ENCODE measurements at places on chromosomes 6 and 20.

- no peak for DNase-seq
Measured at GRCh38 chr6:8526624-8527023, 91.3 kb upstream of the SLC35B3 start.

- DNase-seq = no peak
Measured at GRCh38 chr6:159966339-159966738, 2.5 kb upstream of the IGF2R start.

DNA sequence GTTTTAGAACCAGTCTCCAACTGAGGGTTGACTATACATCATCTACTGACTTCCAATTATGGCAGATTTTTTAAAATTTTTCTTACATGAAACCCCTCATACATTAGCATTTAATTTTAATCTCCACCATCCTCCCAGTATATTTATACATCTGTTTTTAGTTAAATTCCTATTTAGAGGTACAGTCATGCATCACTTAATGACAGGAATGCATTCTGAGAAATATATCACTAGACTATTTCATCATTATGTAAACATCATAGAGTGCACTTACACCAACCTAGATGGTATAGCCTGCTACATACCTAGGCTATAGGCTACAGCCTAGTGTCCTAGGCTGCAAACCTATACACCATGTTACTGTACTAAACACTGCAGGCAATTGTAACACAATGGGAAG is 316.7 kb upstream of the MARCKS start:
- DNase-seq = no peak

- no peak for DNase-seq
Measured at GRCh38 chr6:149458806-149459205, 26.0 kb downstream of the ZC3H12D start.

GRCh38 chr6:30100585-30101443 is 12.1 kb downstream of the TRIM31 start:
- no peak for DNase-seq

- no peak for DNase-seq
Measured at GRCh38 chr6:34298941-34299340, 50.1 kb upstream of the SMIM29 start.

DNA sequence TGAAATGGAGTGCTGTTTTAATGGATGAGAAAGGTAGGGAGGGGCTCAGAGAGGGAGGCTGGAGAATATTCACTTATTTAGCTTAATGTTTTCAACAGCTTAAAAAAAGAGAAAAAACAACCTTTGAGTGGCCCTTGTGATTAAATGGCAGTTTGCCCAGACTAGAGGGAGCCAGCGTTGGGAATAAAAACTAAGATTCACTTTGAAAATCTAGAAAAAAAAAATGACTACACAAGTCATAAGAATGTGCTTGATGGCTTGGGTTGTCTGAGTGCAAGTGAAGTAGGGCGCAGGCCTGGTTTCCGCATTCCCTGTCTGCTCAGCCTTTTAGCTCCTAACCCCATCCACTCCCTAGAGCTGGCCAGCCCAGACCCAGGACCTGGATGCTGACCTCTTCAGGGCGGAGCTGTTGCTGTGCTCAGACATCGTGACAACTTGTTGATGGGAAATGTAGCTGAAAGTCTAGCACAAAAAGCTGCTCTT is 28.9 kb downstream of the UTRN start:
- no peak for DNase-seq

GRCh38 chr6:50707652-50708300 is 5.5 kb upstream of the TFAP2D start:
- DNase-seq = peak; percentile 42

- DNase-seq = no peak
Measured at GRCh38 chr6:116472706-116473105, 11.5 kb downstream of the CALHM6 start.

DNA sequence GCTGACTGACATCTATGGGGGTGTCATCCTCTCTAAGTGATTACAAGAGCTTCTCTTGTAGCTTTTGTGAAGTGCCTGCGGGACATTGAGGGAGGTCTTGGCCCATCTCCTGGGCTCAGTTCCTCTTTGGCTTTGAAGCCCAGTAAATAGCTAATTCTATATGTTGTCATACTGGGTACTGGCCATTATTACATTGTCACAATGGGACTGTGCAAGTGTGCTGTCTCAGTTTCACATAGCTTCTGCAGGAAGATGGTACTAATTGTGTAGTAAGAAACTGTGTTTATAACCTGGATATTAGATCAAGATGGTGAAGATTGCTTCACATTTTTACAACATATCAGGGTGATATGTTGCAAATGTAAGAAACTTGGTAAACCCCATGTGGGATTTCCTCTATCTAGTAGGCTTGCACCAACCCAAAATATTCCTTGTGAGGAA is 19.9 kb downstream of the SPINT3 start:
- no peak for DNase-seq

DNA sequence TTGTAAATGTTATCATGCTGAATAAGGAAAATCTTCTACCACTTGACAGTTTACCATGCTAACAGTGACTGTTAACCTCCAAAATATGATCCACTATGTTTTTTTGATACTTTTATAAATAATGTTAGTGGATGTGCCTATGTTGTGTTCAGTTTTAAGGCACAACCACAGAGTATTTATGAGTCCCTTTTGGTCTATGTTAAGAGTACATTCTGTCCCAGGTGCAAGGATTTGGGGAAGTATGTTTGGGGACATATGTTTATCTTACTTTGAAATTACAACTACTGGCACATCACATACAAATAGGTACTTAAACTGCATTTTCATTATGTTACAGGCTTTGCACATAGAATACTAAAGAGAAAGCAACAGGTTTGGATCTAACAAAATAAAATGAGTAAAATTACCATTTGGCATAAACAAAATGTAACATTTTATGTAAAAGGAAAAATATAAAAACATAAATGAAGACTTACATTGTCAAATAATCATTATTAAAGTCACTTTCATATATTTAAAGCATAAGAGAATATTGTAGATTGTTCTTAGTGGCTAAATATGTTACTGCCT is 71.2 kb downstream of the SESN1 start:
- no peak for DNase-seq

GRCh38 chr6:160085713-160086505 is 35.7 kb upstream of the SLC22A1 start:
- no peak for DNase-seq

DNA sequence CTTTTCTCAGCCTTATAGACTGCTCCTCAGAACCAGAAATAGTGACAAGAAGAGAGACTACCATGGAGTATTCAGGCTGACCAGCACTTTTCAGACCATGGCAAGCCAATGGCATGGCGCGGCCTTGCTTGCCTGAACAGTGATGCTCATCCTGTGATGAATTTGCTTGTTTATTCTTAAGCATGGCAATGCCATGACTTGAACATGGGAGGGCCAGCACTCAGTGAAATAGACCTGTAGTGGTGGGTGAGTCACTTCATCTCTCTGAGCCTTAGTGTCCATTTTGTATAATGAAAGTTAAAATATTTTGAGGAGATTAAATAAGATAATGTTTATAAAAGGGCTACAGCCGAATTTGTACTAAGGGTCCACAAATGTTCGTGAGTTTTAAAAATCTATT is 79.1 kb downstream of the LRRC1 start:
- no peak for DNase-seq

DNA sequence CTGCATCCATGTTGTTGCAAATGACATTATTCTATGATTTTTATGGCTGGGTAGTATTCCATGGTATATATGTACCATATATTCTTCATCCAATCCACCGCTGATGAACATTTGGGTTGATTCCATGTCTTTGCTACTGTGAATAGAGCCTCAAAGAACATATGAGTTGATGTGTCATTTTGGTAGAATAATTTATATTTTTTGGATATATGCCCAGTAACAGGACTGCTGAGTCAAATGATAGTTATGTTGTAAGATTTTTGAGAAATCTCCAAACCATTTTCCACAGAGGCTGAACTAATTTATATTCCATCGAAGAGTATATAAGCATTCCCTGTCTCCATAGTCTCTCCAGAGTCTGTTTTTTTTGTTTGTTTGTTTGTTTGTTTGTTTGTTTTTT is 1373.5 kb downstream of the GRIK2 start:
- DNase-seq = no peak

GRCh38 chr20:25276533-25277050 is 28.7 kb downstream of the PYGB start:
- DNase-seq = peak; percentile 7

DNA sequence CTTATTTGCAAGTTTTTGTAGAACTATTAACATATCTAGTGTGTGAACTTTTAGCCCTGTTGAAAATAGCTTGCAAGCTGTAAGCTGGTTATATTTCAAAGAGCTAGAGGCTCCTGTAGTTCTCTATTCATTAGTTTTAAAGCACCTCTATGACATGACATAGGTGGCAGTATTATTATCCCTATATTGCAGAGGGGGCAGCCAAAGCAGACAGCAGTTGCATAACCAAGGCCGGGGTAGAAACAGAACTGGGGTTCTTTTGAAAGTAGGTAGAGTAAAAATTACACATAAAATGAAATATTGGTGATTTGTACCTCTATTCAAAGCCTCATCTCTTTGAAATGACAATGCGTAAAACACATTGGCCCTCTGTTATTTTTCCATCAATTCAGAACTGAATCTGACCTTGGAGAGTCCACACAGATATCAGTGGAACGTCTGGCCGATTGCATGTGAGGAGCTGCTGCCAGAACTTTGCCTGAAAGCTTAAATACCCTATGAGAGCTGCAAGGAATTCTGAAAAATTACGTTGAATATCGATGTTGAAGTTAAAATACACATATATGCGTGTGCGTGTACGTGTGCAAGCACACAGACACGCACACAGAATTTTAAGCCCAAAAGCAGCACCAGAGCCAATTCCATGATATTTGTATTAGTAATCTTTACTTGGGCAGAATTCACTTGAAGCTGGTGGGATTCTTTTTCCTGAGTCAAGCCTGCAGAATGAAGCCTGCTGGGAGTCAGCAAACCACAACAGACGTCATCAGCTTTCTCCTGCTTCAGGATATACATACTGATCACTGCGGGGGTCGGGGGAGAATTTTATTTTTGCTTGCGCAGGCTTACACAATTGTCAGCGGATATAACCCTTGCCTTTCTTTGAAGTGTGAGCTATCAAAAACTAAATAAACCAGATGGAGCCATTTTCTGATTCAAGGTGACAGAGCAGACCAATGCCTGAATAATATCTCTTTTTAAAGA is 163.2 kb downstream of the PDE7B start:
- DNase-seq = no peak

GRCh38 chr20:24744747-24745146 is 204.3 kb upstream of the CST7 start:
- no peak for DNase-seq

GRCh38 chr6:27126815-27127537 is 120.5 kb upstream of the PRSS16 start:
- DNase-seq = peak; percentile 89

DNA sequence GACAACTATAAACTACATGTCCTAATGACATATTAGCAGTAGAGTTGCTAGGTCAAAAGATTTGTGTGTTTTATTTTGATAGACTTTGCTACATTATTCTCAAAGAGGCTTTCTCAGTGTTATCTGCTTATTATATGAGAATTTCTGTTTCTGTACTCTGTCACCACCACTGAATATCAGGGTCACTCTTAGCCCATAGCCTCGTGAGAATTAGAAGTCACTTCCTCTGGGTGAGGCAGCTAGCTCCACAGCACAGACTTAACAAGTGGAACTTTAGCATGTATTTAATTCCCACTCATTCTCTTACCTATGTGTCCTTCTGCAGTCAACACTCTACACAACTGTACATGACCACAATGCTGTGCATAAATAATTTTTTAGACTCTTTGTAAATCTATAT is 6.7 kb downstream of the PHACTR2 start:
- DNase-seq = no peak

GRCh38 chr20:18815194-18815942 is 1.8 kb downstream of the SCP2D1 start:
- no peak for DNase-seq

DNA sequence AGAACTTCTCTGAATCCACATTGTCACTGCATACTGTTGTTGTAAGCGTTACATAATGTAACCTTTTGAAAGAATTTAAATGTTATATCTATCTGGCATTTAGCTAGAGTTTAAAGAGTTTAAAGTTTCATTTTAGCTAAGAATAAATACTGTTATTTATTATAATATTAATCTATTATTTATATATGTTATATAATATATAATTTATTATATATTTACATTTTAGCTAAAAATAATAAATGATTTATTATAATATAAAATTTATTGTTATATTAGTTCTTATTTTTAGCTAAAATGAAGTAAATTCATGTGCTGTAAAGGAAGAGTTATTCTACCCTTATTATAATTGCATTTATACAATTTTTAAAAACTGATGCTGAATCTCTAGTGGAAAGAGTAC is 255.4 kb upstream of the QKI start:
- DNase-seq = no peak

- no peak for DNase-seq
Measured at GRCh38 chr6:22222469-22222868, 74.4 kb downstream of the PRL start.

DNA sequence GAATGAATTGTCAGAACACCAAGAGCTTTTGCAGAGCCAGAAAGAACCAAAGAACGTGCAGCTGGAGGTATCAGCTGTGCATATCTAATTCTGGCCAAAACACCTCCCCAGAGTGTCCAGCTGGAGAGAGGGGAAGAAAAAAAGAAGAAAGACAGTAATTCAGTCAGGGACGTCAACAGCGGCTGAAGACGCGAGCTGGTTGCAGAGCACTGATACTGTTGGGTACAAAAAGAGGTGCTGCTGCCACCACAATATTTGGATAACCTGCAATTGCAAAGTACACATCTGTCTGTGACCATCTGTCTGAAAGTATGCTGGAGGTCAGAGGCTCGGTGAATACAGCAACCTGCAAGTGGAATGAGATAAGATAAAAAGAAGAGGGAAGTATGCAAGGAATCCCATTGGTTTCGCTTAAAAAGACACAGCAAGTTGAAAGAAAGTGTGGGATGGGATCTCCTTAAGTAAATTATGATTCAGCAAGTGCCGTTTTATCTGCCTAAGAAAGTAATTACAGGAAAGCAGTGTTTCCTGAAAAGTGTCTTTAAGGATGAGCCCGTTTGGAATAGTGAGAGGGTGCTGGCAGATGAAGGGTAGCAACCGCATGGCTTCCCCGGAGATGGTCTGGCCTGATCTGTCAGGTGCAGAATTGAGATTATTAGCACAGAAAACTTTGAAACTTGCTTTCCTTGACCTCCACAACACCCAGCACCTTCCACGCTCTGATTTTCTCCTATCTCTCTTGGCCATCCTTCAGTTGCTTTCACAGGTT is 189.9 kb upstream of the PRDM1 start:
- DNase-seq = no peak

- DNase-seq = peak; percentile 30
Measured at GRCh38 chr6:29705389-29706231, 17.6 kb upstream of the HLA-F start.

- DNase-seq = no peak
Measured at GRCh38 chr6:124974771-124975377, 12.6 kb downstream of the RNF217 start.

GRCh38 chr6:69276204-69276603 is 520.6 kb downstream of the LMBRD1 start:
- no peak for DNase-seq
